Stimulated activated CD4-positive, alpha-beta T cell treated with anti-CD3 and anti-CD28 coated beads, Interleukin-4, amount 100 ng/mL, for 24 hours (primary cell): ENCODE measurements at places on chromosomes 11 and 22.

GRCh38 chr11:1846453-1846932, 6.4 kb upstream of the LSP1 start:
- DNase-seq, result no peak

DNA sequence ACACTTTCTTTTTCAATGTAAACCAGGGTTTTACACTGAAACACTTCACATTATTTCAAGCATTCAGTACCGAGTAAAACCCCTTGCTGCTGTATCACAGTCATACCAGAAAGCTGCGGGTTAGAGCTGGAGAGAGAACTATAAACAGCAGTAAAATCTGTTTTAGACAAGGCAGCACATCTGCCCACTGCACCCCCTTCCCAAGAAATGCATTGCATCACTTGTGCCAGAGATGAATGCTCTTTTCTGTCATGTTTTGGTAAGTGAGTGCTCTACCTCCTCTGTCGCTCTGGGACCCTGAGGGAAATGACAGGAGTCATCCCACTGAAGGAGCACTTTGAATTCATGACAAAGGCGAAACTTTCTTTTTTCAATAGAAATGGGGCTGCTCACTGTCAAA, 107.2 kb downstream of the MAML2 start:
- DNase-seq, result peak; percentile 74

DNA sequence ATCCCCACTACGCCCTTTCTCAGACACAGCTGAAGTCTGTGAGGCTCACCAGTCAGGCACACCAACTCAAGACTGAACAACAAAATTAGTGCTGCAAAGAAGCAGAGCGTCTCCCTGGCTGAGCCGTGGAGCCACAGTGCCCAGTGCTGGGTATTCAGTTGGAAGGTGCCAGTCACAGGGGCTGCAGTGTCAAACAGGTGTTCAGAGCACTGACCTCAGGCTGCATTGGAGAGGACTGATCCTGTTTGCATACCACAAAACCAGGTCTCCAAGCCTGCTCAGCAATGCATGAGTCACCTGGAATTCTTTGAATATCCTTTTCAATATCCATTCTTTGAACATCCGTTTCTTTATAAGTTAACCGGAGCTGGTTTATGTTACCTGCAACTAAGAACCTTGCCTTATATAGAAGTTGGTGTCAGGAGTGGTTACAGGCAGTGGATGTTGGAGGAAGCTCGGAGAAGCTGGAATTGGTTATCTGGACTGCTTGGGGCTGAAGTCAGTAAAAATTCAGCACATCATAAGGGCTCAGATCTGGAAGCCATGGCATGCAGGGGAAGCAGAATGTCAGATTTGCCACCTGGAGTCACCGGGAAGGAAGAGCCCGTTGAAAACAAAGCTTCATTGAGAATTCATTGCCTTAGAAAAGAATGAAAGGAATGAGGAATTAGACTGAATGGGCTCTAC, 30.3 kb downstream of the PDGFB start:
- DNase-seq, result no peak

- no peak for DNase-seq
These were observed 32.4 kb upstream of the EIF3D start for GRCh38 chr22:36561291-36561811.

DNA sequence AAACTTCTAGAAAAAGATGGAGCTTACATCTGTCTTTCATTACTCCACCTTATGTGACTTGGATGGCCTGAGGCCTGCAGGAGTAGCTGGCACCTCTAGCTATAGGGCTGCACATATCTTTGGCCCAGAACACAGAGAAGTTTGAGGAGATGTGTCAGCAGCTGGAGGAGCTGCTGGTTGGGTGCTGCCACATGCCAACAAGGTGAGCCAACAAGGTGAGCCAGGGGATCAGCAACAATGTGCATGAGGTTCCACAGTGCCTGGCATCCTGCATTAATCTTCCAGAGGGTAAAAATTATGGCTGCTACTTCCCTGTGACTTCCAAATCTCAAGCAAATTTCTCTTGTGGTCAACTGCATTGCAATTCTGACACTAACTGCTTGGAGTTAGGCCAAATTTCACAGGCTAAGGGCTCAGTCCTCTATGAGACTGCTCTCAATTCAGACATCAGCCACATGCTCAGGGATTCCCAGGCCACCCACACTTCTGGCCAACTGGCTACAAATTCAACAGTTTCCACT, 16.0 kb downstream of the RBM7 start:
- no peak for DNase-seq

DNA sequence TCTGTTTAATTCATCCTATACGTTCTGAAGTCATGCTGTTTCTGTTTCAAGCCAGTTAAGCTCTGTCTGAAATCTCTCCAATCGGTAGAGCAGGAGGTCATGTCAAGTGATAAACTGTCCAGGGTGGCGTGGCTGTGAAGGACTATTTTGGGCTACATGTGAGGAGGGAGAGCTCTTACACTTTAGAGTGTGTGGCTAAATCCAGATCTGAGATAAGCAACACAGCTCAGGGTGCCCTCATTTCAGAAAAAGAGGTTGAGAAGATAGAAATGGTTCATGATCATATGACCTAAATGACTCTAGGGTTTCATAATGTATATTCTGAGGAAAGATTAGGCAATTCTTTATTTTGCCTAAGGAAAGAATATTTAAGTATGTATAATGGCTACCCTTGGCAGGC, 8.4 kb downstream of the BLID start:
- DNase-seq, result no peak

DNA sequence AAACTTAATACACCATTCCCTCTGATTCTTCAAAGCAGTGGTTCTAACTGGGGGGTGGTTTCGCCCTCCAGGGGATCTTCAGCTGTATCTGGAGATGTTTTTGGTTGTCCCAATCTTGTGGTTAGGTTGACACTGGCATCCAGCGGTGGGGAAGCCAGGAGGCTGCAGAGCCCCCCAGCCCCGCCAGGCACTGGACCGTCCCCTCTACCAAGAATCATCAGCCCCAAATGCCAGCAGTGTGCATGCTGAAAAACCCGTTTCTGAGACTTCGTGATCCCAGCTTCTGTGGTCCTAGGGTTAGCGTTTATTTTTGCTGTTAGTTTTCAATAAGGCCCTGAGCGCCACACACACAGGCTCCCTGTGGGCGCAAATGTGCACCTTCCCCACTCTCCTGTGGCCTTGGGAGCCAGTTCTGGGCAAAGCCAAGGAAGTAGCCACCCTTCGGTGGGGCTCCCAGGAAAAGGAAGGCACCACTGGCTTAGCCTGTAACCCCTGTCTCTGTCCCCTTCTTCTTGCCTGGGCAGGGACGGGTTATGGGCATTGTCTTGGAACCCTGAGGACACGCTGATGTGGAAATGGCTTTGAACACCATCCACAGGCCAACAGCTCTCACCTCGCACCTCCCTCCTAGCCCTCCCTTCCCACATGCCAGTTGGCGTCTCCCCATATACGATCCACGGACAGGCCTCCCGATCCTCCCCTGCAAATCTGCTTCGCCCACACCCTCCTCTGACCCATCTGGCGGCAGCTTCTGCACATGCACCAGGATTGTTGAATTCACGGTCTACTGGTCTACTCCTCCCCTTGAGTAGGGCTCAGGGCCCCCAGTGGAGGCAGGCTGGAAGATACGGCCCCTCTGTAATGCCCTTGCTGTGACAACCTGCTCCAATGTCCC, 71.4 kb upstream of the CCND1 start:
- DNase-seq, result no peak

DNA sequence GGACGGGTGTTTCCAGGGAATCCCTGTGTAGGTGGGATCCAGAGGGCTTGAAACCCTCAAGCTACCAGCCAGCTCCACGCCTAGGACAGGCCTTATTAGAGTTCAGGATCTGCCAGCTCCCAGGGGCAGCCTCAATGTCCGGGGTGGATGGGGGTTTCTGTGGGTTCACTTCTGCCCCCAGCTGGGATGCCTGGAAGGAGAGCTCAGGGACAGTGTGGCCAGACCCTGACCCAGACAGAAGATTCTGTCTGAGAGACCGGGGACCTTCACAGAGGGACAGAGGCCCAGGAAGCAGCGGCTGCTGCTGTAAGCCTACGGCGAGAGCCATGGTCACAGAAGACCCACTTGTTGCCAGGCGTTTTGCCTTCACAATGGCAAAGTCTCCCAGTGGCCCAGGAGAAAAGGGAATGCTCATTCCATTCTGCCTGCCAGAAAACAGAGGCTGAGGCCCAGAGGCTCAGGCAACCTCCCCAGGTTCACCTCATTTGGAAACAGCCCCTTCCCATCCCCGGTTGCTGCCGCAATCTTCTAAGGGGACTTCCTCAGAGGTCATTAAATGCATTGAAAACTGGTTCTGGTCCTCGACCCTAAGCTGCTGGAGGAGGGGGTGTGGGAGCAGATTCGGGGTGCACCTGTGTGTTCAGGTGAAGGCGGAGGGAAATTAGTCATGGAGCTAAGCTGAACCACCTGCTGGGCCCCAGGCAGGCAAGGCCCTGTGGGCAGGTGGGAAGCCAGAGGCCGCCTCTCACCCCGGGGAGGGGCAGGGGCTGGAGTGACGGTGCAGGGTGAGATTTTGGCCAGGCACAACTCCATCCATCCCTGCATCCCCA, 4.9 kb upstream of the KRTAP5-6 start:
- DNase-seq, result no peak

DNA sequence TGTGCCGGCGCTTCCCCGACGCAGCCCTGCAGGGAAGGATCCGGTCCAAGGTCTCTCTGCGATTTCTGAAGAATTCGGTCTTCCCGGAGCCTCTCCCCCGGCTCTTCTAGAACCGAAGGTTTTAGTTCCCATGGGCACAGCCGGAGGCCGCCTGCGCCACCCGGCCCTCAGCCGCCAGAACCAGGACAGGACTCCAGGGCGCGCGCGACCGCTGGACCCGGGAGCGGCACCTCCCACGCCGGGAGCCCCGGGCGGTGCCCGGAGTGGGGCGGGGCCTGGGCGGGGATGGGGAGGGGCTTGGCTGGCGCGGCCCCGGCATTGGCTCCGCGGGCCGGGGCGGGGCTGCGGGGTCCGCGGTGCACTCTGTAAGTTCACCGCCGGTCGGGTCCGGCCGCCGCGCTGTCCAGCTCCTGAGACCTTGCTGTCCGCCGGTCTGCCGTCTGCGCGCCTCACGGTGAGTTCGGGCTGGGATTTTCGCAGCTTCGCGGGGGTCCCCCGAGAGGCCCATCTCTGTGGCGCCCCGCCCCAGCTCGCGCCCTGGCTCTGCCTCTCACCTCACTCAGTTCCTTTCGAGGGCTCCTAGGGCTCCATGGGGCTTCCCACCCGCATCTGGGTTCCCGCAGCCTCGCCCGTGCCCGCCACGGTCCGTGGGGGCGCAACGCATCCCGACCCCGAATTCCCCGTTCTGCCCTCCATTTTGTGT, at the start of gene CDC42EP2:
TSS of gene CDC42EP2 (plus strand) at position 366 of the 703 bp plus-strand sequence. CDS start 6,033 bp downstream, outside the sequence.
- peak; percentile 70 for DNase-seq

GRCh38 chr22:29451863-29452262, 13.5 kb downstream of the RFPL1 start:
- DNase-seq, result no peak

GRCh38 chr11:128644576-128644975, 49.3 kb upstream of the FLI1 start:
- no peak for DNase-seq

- no peak for DNase-seq
These were observed 635.4 kb downstream of the BRD1 start for GRCh38 chr22:49192180-49192856.
